ENCODE measurements at places on chromosomes 2 and 18. TPM values are rescaled to one million over a fixed set of nuclear protein-coding genes. Genes with fewer than 3 reads are reported as not detected.
A peak's percentile ranks its signal among the peaks of the same experiment; 100 is the strongest.

Gene SLC4A3
- 11.6 TPM for total RNA-seq

Gene ERFE
- 1.0 TPM for total RNA-seq

DNA sequence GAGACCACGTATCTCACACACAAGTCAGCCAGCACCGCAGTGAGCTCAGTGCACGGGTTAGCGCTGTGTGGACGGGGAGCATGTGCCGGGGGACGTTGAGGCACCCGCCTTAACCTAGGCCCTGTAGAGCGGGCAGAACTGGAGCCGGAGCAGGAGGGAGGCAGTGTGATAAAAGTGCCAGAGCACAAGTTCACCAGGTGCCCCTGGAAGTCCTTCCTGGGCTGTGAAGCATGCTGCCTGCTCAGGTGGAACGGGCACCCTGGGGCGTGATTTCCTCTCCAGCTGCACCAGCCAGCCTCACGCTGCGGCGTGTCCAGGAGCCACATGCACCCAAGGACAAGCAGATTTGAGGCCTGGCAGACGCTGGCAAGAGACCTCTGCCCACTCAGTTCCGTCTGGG is 50.3 kb downstream of the ITGB1BP1 start:
- H3K27ac ChIP-seq: no peak overlapping the region
- DNase-seq: no peak
- H3K27me3 ChIP-seq: no peaks in the 10 kb centered on the region
- H3K36me3 ChIP-seq: peaks cover 52% of the 10 kb centered on the region

GRCh38 chr18:51998066-51998465 is 341.9 kb upstream of the DCC start:
- H3K4me3 ChIP-seq: no peak overlapping the region
- no peak overlapping the region for H3K27ac ChIP-seq
- H3K27me3 ChIP-seq: no peaks in the 10 kb centered on the region
- no peaks in the 10 kb centered on the region for H3K4me1 ChIP-seq

DNA sequence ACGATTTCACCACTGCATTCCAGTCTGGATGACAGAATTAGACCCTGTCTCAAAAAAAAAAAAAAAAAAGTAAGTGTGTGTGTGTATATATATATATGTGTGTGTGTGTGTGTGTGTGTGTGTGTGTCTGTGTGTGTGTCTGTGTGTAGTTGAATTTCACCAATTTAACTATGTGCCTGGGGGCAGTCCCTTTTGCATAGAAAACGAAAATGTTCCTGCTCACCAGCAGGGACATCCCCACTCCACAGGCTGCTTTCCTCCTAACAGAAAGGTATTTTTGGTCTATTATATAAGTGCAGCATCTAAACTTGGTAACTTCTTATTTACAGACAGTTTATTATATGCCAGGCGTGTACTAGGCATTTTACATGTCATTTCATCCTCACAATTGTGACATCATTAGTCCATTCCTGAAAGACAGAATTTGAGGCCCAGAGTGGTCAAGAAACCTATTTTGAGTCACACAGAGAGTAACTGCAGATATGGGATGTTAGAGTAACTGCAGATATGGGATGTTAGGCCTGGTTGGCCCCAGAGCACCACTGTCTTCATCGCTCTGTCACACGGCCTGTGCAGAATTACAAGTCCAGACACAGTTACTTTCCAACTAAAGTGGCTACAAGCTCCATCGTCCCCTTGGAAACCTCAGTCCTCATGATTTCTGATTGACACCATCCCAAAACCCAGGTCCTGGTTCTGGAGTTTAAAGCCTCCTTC is 9.3 kb upstream of the TTL start:
- H3K27me3 ChIP-seq: peaks cover 22% of the 10 kb centered on the region
- no peaks in the 10 kb centered on the region for H3K4me1 ChIP-seq
- DNase-seq: peak; percentile 34
- peaks cover 2% of the 10 kb centered on the region for H3K36me3 ChIP-seq
- no peak overlapping the region for H3K4me3 ChIP-seq
- H3K27ac ChIP-seq: no peak overlapping the region

GRCh38 chr18:10951631-10952544 is 197.5 kb downstream of the PIEZO2 start:
- no peak overlapping the region for H3K4me3 ChIP-seq
- H3K36me3 ChIP-seq: peaks cover 45% of the 10 kb centered on the region
- no peak for DNase-seq
- H3K27ac ChIP-seq: no peak overlapping the region
- no peaks in the 10 kb centered on the region for H3K27me3 ChIP-seq
- peaks cover 23% of the 10 kb centered on the region for H3K4me1 ChIP-seq

- no peak for DNase-seq
- H3K36me3 ChIP-seq: no peaks in the 10 kb centered on the region
- no peak overlapping the region for H3K4me3 ChIP-seq
- no peaks in the 10 kb centered on the region for H3K4me1 ChIP-seq
Observed at GRCh38 chr2:7411691-7412090, 494.5 kb downstream of the RNF144A start.

DNA sequence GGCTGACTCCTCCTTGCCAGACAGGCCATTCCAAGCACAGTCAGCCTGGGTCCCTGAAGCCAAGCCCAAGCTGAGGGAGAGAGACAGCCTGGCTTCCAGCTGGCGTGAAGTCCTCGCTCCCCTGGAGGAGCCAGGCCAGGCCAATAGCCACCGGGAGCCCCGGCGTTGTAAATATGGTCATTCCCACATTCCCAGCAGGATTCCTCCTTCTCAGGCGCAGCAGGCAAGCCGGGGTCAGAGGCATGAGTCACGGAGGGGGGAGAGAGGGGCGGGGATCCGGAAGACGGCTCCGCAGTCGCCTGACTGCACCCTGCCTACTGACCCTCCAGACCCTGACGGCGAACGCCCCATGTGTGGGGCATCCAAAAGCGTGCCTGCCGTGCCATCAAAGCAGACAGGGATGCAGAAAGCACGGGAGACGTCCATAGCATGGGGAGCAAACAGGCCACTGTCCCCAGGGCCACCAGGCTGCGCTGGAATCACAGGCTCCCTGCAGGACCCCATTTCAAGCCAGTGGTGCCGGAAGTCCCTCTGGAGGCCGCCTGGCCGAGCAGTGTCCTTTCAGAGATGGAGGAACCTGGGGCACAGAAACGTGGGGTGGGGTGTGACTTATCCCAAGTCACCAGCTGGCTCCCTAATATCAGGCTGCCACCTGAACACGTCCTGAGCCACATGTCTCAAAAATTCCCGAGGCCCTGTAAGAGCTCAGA is 48.2 kb downstream of the TWIST2 start:
- no peaks in the 10 kb centered on the region for H3K27me3 ChIP-seq
- H3K4me3 ChIP-seq: no peak overlapping the region
- DNase-seq: peak; percentile 89
- H3K27ac ChIP-seq: peak overlapping the region; percentile 87
- no peaks in the 10 kb centered on the region for H3K36me3 ChIP-seq

DNA sequence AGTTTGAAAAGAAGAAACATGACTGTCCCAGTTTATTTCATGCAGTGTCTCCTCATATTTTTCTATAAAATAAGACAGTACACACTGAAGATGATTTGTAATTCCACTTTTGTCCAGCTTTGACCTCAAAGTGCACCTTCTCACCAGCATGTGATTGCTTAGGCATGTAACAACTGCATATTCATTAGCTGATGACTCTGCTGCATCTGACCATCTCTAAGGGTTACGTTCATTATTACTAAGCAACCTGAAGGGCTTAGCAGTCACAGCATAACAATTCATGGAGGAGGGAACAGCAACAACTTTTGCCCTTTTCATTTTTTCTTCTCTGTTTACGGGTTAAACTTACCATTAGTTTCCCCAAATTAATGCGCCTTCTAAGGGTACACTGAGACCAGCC is 330.6 kb upstream of the PIK3C3 start:
- H3K4me3 ChIP-seq: no peak overlapping the region
- H3K4me1 ChIP-seq: peaks cover 58% of the 10 kb centered on the region
- H3K27me3 ChIP-seq: no peaks in the 10 kb centered on the region
- no peaks in the 10 kb centered on the region for H3K36me3 ChIP-seq

Data from osteocyte (in vitro differentiated cells).